ENCODE measurements at places on chromosomes 7 and 10. TPM values are rescaled to one million over a fixed set of nuclear protein-coding genes. Genes with fewer than 3 reads are reported as not detected.

SLC18A3 gene
- total RNA-seq, result not detected

SPDYE16 gene
- total RNA-seq, result 0.12 TPM

GRID2IP gene
- not detected for total RNA-seq

ALOX5 gene
- total RNA-seq, result not detected

GPR26 gene
- total RNA-seq, result not detected

SFXN2 gene
- total RNA-seq, result 7.0 TPM

SNX13 gene
- total RNA-seq, result 60.5 TPM

WNT2 gene
- total RNA-seq, result 3.6 TPM

ZNF786 gene
- 6.3 TPM for total RNA-seq

EPO gene
- not detected for total RNA-seq

AKR1C1 gene
- total RNA-seq, result 86.1 TPM

MTG1 gene
- total RNA-seq, result 38.5 TPM

Measured in uterine smooth muscle cell (primary cell).